CD8-positive, alpha-beta memory T cell (primary cell): ENCODE measurements at places on chromosomes 2 and 18. TPM values are rescaled to one million over a fixed set of nuclear protein-coding genes. Genes with fewer than 3 reads are reported as not detected.

DNA sequence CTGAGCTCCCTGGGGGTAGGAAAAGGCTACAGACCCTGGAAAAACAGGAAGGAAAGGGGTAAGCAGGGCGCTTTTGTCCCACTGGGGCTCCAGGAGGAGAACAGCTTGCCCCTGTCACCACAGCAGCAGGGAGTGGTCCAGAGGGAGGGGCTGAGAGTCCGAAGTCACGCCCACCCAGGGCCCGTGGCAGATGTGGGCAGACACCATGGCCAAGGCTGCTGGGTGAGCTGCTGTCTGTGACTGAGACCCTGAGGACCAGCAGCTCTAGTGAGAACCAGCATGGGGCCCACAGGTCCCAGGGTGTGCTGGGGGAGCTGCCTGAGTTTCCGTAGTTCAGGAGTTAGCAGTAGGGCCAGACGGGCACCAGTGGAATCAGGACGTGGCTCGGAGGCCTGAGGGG is 162.0 kb downstream of the SPP2 start:
- H3K27ac ChIP-seq = no peak overlapping the region
- no peak for DNase-seq
- H3K4me3 ChIP-seq = no peak overlapping the region
- H3K36me3 ChIP-seq = no peaks in the 10 kb centered on the region

DNA sequence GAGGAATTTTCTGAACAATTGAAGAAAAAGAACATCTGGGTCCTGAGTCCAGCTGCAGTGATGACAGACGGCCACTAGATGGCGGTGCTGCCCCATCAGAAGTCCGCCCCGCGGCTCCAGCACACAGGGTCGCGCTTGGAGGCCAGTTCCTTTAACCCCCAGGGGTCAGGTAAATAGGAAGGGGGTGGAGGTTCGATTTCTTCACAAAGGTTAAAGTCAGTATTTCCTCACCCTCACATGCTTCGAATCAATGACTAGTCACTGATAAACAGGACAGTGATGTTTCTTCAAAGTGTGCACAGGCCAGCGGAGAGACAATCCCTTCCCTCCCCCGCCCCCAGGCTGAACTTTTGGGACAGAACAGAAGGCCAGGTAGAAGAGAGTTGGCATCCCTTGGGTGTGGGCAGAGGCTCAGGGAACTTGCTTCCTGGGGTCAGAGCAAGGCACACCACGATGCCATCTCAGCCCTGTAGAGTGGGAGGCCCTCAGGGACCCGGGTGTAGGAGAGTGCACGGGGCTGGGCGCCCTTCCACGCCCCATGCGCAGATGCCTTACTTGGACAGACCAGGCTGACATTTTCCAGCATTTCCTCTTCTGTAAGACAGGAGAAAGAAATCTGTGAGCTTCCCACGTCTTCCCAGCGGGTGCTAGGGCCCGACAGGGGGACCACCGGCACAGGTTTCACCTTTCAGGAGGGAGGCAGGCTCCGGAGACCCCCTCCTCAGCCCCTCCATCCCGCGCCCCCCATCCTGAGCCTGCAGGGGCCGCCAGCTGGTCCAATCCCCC is 722 bp downstream of the APOB start:
- DNase-seq = peak; percentile 29
- no peak overlapping the region for H3K27ac ChIP-seq
- H3K4me1 ChIP-seq = no peaks in the 10 kb centered on the region

- no peak overlapping the region for H3K4me3 ChIP-seq
- DNase-seq = no peak
- no peaks in the 10 kb centered on the region for H3K27me3 ChIP-seq
- peaks cover 3% of the 10 kb centered on the region for H3K4me1 ChIP-seq
- H3K27ac ChIP-seq = no peak overlapping the region
Observed at GRCh38 chr2:205701509-205701908, 19.2 kb downstream of the NRP2 start.

DNA sequence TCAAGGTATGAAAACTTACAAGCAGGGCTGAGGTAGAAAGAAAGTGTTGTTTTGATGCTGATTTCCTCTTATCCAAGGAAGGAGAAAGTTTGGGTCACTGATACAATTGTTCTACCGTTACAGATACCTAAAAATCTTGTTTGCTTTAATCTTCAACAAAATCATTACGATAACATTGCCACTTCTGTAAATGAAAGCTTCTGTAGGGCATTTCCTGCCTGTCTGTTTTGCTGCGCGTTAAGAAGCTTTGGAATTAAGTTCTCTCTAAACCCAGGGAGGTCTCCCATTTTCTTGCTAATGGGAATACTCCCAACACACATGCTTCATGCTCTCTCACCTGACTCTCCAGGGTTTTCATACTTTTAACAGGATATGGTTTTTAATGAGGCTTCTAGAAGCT is 258.5 kb downstream of the PTGR3 start:
- peaks cover 16% of the 10 kb centered on the region for H3K4me1 ChIP-seq
- no peak for DNase-seq
- H3K27ac ChIP-seq = no peak overlapping the region
- H3K36me3 ChIP-seq = no peaks in the 10 kb centered on the region
- H3K4me3 ChIP-seq = no peak overlapping the region
- H3K27me3 ChIP-seq = no peaks in the 10 kb centered on the region

- no peaks in the 10 kb centered on the region for H3K36me3 ChIP-seq
- peak; percentile 39 for DNase-seq
- no peak overlapping the region for H3K4me3 ChIP-seq
- H3K27me3 ChIP-seq = peaks cover 3% of the 10 kb centered on the region
- no peak overlapping the region for H3K27ac ChIP-seq
Observed at GRCh38 chr2:44981714-44982108, 27.5 kb downstream of the SIX2 start.

GRCh38 chr2:241833101-241833663 is 24.2 kb downstream of the NEU4 start:
- no peaks in the 10 kb centered on the region for H3K27me3 ChIP-seq
- H3K4me3 ChIP-seq = no peak overlapping the region
- DNase-seq = no peak
- no peak overlapping the region for H3K27ac ChIP-seq
- H3K4me1 ChIP-seq = no peaks in the 10 kb centered on the region
- H3K36me3 ChIP-seq = no peaks in the 10 kb centered on the region

GRCh38 chr18:64208516-64208915 is 59.6 kb upstream of the LINC00305 start:
- no peaks in the 10 kb centered on the region for H3K4me1 ChIP-seq
- H3K27ac ChIP-seq = no peak overlapping the region
- H3K36me3 ChIP-seq = no peaks in the 10 kb centered on the region
- H3K27me3 ChIP-seq = no peaks in the 10 kb centered on the region

GRCh38 chr2:104790100-104790811 is 63.7 kb upstream of the POU3F3 start:
- no peak overlapping the region for H3K4me3 ChIP-seq
- no peak overlapping the region for H3K27ac ChIP-seq
- H3K4me1 ChIP-seq = no peaks in the 10 kb centered on the region
- DNase-seq = no peak

- H3K36me3 ChIP-seq = no peaks in the 10 kb centered on the region
- H3K4me1 ChIP-seq = no peaks in the 10 kb centered on the region
- no peaks in the 10 kb centered on the region for H3K27me3 ChIP-seq
- no peak overlapping the region for H3K4me3 ChIP-seq
Observed at GRCh38 chr2:5725794-5726463, 33.7 kb downstream of the SOX11 start.

GRCh38 chr18:54828986-54829385 is 709 bp downstream of the RAB27B start:
- no peaks in the 10 kb centered on the region for H3K27me3 ChIP-seq
- peaks cover 16% of the 10 kb centered on the region for H3K4me1 ChIP-seq
- peak overlapping the region; percentile 85 for H3K4me3 ChIP-seq
- no peak overlapping the region for H3K27ac ChIP-seq
- no peak for DNase-seq

GRCh38 chr2:37676274-37676673 is 4.8 kb upstream of the CDC42EP3 start:
- H3K4me1 ChIP-seq = no peaks in the 10 kb centered on the region
- DNase-seq = no peak
- no peaks in the 10 kb centered on the region for H3K27me3 ChIP-seq
- H3K36me3 ChIP-seq = no peaks in the 10 kb centered on the region
- H3K27ac ChIP-seq = no peak overlapping the region

DNA sequence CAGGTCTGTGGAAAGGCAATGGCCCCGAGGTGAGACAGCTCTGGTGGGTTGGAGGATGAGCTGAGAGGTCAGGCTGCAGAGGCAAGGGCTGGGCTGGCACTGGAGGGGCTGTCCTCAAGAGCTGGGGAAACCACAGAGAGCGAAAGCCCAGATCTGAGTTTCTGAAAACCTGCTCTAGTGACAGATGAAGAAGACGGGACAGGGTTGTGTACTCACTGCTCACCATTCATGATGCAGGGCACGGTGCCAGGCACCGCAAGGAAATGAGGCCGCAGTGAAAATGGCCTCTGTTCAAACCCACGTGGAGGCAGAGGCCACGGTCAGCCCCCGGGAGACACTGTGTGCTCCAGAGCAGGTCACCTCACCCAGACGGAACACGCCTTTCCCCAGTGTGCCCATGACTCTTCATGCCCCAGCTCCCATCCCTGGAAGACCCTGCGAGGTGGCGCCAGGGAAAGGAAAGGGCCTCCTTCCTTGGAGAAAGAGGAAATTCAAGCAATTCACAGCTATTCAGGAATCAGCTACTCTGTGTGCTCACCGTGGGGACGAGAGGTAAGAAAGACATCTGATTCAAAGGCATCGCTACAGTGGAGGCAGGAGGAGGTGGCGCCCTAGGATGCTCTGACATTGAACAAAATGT is 24.3 kb upstream of the ID2 start:
- H3K4me1 ChIP-seq = no peaks in the 10 kb centered on the region
- no peaks in the 10 kb centered on the region for H3K36me3 ChIP-seq
- no peak overlapping the region for H3K27ac ChIP-seq
- DNase-seq = no peak

- no peak for DNase-seq
- no peaks in the 10 kb centered on the region for H3K4me1 ChIP-seq
- no peak overlapping the region for H3K27ac ChIP-seq
- H3K27me3 ChIP-seq = no peaks in the 10 kb centered on the region
Observed at GRCh38 chr2:64932371-64933216, 56.6 kb upstream of the SLC1A4 start.

- no peaks in the 10 kb centered on the region for H3K27me3 ChIP-seq
- no peaks in the 10 kb centered on the region for H3K4me1 ChIP-seq
- H3K36me3 ChIP-seq = no peaks in the 10 kb centered on the region
- H3K4me3 ChIP-seq = no peak overlapping the region
Observed at GRCh38 chr2:124267794-124268193, 242.7 kb downstream of the CNTNAP5 start.

DNA sequence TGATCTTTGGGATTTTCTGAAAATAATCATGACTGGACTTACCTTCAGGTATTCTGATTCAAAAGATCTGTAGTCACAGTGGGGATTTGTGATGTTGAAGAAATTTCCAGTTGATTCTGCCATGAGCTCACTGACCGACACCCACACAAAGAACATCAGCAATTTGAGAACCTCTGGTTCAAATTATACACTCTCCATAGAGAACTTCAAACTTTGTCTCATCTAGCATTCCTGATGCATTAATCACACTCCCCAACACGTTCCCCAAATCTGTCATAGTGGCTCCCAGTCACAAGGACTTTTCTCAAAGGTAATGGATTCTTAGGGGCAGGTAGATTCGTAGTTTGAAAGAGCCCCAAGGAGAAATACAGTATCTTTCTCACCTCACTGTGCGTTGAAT is 584.3 kb downstream of the FBXO15 start:
- no peaks in the 10 kb centered on the region for H3K36me3 ChIP-seq
- H3K4me1 ChIP-seq = no peaks in the 10 kb centered on the region
- DNase-seq = no peak

GRCh38 chr2:71299507-71299906 is 32.1 kb upstream of the ZNF638 start:
- H3K36me3 ChIP-seq = no peaks in the 10 kb centered on the region
- no peaks in the 10 kb centered on the region for H3K4me1 ChIP-seq
- no peak for DNase-seq
- H3K4me3 ChIP-seq = no peak overlapping the region
- H3K27ac ChIP-seq = no peak overlapping the region

- no peak overlapping the region for H3K4me3 ChIP-seq
- no peak for DNase-seq
- peaks cover 14% of the 10 kb centered on the region for H3K4me1 ChIP-seq
- H3K36me3 ChIP-seq = no peaks in the 10 kb centered on the region
- no peaks in the 10 kb centered on the region for H3K27me3 ChIP-seq
Observed at GRCh38 chr18:23355206-23355605, 97.9 kb upstream of the RIOK3 start.

DNA sequence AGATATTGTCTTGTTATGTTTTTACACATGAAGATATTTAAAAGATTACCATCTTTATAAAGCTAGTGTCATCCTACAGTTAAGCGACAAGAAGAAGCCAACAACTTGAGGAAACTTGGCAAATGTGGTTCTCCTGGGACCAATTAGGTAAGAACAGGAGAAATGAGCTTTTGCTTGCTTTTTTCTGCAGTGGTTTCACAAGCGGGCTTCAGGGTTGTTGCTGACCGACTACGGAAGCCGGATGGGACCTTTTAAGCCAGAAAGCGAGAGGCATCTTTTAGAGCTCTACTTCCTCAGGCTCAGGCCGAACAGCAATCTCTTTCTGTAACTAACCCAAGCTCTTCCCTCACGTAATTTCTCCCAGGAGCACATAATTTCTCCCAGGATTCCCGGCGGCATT is 256.5 kb downstream of the CNTNAP5 start:
- H3K27ac ChIP-seq = no peak overlapping the region
- no peak overlapping the region for H3K4me3 ChIP-seq
- H3K36me3 ChIP-seq = no peaks in the 10 kb centered on the region

GRCh38 chr18:69981948-69982347 is 34.3 kb upstream of the CD226 start:
- H3K4me3 ChIP-seq = no peak overlapping the region
- no peaks in the 10 kb centered on the region for H3K4me1 ChIP-seq
- H3K27ac ChIP-seq = no peak overlapping the region
- no peaks in the 10 kb centered on the region for H3K27me3 ChIP-seq

The KCNF1 gene
- total RNA-seq = not detected

The COBLL1 gene
- total RNA-seq = not detected

The IL1RN gene
- total RNA-seq = 2.3 TPM

The SPR gene
- total RNA-seq = 8.8 TPM

The RGPD3 gene
- total RNA-seq = 0.04 TPM

The ARMC9 gene
- 6.4 TPM for total RNA-seq
